ENCODE measurements at places on chromosomes 5 and 9.

GRCh38 chr5:169385636-169386035, 84.7 kb upstream of the SLIT3 start:
- no peak for DNase-seq

DNA sequence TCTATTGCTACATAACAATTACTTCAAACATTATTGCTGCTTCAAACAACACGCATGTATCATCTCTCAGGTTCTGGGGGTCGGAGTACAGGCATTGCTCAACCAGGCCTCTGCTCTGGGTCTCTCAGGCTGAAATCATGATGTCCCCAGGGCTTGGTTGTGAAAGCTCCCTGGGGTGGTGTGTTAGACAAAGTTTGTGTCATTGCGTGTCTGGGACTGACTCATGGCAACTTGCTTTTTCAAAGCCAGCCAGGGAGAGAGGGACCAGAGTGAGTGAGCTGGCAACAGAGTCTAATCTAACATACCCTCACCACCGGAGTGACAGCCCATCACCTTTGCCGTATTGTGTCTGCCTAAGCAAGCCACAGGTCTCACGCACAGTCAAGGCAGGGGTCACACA, 259.2 kb upstream of the NFIL3 start:
- no peak for DNase-seq

GRCh38 chr5:131263648-131264450, at the start of gene CDC42SE2:
Gene CDC42SE2, plus strand, starts transcription at chr5:131264053. Its CDS starts 95,441 bp downstream, at chr5:131359494.
- DNase-seq, result peak; percentile 90

- DNase-seq, result no peak
Observed at GRCh38 chr5:177434942-177435738, 8.7 kb downstream of the GRK6 start.

- no peak for DNase-seq
Observed at GRCh38 chr9:126354887-126355770, 28.5 kb downstream of the MVB12B start.

DNA sequence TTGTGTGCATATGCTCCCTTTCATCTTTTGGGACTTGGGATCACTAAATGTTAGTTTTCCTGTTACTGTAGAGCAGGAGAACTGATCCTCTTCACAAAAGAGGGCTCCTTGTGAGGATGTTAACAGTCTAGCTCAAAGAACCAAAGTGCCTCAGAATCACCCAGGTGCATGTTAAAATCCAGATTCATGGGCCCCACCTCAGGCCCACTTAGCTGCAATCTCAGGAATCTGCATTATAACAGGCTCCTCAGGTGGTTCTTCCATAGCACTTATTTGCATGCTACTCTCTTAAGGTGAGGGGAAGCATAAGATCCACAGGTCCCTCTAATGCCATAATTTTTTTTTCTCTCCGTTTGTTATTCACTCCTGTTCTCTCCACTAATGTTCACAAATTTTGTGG, 14.8 kb upstream of the MEF2C start:
- no peak for DNase-seq

GRCh38 chr5:179438461-179438860, 93.2 kb upstream of the ADAMTS2 start:
- DNase-seq, result no peak

DNA sequence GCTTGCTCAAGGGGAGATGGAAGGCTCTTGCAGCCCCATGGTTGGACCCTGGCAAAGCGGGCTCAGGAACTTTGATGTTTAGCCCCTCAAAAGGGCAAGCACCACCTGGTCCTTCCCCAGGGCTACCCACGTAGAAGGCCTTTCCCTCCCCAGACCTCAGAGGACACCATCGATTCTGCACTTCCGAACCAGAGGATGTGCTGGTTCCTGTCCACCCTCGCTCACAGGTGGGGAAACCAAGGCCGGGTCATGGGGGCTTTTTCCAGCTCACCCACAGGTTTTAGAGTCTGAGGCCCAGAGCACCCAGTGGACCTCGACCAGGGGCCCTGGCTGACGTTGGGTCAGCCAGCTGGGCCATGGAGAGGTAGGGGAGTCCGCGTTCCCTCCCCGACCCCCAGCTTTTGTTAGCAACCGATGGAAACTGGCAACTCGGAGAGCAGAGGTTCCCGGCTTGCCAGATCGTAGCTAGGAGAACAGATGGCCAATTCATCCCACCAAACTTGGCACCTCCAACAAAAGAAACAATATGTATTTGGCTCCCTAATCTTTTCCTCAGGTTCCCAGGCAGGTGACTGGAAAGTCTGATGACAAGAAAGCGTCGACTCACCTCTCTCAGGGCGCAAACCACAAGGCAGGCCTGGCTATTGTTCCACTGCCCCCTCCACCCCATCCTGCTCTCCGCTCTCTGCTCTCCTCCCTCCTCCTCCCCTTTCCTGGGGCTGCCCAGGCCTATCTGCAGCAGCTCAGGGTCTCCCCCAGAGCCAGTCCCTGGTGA, 167.6 kb upstream of the SMIM23 start:
- no peak for DNase-seq

DNA sequence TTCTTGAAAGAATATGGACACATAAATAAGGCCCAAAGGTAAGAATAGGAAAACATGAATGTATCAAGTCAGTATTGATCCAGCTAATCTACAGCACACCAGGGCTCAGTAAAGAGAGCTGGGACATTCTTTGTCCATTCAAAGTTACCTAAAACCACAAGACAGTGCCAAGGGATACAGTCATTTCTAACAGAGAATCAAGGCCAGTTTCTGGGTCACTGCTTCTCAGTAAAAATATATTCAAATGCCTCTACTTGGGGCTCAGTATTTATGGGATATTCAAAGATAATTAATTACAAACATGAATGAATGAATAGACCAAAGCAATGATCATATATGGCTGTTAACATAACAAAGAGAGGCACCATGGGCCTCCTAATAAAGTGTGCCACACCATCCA, 34.9 kb downstream of the MTMR12 start:
- DNase-seq, result no peak

DNA sequence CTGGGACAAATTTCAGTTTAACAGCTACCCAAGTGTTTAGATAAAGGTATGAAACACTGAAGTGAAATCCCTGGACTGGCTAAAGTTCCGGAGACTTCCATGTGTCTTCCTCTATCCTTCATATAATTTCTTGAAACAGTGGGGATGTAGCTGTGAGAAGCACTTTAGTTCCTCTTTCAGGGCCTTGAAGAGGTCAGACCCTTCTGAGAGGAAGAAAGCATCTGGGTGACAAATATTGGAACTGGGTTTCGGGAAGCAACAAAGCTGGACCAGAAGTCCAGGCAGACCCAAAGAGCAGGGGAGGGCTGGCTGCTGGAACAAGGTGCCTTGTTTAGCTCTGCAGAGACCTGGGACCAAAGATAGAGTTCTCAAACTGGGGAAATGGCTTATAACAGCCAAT, 75.4 kb upstream of the ZFAND5 start:
- no peak for DNase-seq

DNA sequence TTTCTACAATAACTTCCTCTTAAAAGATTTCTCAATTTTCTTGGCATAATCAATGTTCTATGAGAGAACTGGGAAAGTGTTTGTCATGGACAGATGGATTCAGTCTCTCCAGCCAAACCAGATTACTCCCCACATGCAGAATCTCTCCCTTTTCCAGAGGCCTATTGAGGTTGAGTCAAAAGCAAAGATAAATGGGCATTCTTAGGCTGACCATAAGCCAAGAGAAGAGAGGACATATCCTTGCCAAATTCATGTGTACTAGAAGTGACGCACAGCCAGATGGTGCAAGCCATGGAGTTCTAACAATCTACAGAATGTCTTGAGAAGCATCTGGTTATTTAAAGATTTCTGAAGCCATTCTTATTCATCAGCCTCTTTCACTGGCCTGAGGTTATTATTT, 2115.0 kb downstream of the MAT2B start:
- DNase-seq, result no peak

Data from GM13977 (cell line).